ENCODE measurements at places on chromosomes 4 and X.

DNA sequence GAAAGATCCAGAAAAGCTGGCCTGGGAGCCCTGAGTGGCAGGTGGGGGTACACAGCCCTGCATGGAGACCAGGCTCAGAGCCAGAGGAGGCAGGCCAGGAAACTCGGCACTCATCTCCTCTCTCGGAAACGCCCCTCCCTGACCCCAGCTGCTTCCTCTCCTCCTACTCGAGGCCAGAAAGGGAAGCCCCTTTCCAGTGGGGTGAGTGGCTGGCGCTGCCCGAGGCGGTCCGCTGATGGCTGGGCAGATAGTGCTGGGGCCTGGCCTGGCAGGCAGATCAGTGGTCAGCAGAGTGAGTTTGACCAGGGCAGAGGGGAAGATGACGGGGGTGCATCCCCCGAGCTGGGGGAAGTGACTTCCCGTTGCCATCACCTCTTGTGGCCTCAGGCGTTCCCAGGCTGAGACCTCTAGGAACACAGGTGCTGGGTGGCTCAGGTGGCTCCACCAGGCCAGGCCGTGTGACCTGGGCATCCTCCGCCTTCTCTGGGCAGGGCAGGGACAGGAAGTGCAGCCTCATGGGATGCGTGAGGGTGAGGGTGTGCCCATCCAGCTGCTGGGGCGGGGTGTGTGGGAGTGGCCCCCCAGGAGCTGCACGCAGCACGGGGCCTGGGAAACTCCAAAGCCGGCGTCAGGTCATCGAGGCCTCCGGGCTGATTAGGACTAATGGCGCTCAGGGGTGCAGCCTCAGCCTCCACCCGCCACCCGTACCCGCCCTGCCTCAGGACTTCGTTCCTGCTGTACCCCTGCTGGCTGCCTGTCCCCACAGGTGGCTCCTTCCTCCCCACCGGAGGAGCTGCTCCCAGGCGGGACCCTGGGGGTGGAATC is 5.7 kb downstream of the SH3BP2 start:
- DNase-seq, result no peak

- no peak for DNase-seq
Measured at GRCh38 chrX:129813662-129814368, 29.9 kb downstream of the ZDHHC9 start.

GRCh38 chr4:141417387-141417786 is 196.7 kb downstream of the ZNF330 start:
- no peak for DNase-seq

GRCh38 chrX:124488412-124489161 is 142.2 kb downstream of the SH2D1A start:
- DNase-seq, result no peak

GRCh38 chr4:10831727-10832408 is 147.3 kb upstream of the CLNK start:
- no peak for DNase-seq
